HuH-7.5 (cell line): ENCODE measurements at places on chromosomes 13 and 19.
A peak's percentile ranks its signal among the peaks of the same experiment; 100 is the strongest.

GRCh38 chr13:72253754-72254153, 386.8 kb upstream of the DACH1 start:
- no peak for DNase-seq

DNA sequence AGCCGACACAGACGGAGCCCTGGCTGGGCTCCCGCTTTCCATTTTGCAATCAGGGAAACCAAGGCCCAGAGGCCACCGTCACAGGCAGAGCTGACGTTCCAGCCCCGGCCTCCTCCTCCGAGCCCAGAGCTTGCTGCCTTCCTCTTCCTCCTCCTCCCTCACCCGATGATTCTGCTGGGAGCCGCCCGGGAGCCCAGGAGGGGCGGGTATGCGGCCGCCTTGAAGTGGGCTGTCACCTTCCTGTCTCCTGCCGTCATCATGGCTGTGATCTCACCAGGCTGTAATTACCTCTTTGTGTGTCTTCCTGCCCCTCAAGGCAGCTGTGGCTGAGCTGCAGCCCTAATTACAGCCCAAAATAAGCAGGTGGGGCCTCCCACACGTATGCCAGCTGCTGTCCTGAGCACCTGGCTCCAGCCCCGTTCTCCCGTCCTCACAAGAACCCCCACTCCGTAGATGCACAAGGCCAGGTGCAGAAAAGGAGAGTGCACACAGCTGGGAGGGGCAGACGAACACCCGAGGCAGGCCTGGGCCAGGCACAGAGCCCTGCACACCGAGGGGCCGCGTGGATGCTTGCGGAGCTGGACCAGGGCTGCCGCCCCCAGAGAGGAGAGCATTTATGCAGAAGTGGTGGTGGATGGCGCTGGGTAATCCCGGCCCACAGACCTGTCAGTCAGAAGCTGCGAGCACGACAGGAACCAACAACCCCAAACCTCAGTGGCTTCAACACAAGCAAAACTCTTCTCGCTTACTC, 4.0 kb downstream of the TPGS1 start:
- DNase-seq = no peak

DNA sequence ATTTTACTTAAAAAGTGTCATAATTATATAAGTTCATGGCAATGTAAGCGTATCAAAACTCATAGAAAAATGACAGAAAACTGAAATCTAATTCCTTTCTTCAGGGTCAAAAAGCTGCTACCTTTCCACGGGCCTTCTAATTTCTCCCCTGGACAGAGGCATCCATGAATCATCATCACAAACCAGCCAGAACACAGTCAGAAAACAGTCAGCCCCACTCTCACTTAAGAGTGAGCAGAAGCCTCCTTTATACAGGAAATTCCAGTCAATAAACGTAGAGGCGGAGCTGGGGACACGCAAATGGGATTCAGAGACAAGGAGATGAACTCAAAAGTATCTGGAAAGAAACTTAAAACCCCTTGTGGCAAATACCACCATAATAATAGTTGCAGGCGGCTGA, 54.2 kb upstream of the ABCC4 start:
- no peak for DNase-seq

DNA sequence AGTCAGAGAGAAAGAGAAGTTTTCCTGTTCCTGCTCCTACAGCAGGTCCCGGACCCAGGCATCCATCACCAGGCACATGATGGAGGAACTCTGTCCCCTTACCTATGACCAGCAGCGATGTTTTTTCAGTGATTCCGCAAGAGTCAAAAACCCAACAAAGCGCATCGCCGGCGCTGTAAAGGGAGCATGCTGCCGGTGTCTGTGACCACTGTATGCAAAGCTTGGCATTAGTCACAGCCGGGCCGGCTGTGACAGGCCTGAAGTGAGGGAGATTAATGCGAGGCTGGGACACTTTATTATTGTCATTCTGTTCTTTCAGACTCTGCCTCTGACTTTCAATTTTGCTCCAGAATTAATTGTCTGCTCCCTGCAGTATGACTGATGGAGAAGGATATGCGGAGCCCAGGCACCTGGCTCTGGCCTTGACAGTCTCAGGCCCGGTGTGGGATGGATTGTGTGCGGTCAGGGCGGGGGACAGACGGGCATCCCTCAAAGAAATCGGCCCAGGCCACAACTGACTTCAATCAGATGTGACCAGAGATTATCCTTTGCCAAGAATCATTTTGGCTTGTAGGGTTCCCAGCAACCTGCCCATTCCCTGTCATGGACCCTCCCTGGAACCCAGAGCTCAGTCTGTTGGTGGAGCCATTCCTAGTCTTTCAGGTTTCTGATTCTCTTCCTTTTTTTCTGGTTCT, 462.0 kb upstream of the ZNF507 start:
- no peak for DNase-seq

- no peak for DNase-seq
Measured at GRCh38 chr13:75384879-75385707, 96.9 kb downstream of the TBC1D4 start.

DNA sequence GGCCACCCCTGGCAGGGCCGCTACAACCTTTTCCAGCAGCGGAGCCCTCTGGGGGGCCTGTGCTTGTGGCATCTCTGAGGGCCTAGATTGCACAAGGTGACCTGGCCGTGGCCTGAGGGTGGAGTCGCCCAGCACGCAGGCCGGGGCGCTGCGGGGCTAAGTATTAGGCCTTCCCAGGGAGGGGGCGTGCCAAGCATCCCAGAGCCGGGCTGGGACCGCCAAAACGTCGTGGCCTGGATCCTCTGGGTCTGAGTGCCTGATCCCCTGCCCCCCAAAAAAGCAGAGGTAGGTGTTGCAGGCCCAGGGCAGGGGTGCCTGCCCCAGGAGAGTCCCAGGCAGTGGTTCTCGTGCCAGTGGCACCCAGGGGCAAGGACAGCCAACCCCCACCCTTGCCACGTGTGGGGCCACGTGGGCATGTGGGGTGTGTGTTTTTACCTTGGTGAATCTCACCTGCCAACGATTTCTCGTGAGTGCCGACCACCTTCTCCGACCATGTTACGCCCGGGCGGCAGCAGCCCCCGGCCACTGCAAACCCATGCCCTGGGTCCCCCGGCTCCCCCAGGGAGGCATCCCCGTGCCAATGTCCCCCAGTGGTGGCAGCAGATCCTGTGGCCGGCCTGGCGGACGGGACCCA, 12.6 kb upstream of the GNA15 start:
- DNase-seq = no peak

GRCh38 chr13:63972328-63972727, 2556.7 kb upstream of the PCDH20 start:
- no peak for DNase-seq

DNA sequence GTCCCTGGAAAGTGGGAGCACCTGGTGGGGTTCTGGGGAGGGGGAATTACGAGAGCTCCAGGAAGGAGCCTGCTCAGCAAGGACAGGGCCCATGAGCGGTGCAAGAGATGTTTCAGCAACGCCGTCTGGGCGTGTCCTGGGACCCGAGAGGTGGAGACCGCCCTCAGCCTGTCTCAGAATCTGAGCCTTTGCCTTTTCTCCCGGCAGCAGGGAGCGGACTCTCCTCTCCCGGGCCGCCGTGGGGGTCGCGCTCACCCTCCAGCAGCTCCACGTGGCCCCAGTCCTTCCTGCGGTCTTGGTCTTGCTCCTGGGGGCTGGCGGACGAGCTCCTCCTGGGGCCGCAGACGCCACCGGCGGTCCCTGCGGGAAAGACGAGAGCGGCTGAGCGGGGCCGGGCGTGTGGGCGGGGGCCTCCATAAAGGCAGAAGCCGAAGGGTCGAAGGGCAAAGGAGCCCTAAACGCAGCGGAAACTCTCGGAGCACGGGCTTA, 714 bp downstream of the POLRMT start:
- peak; percentile 95 for DNase-seq
